ENCODE measurements at places on chromosomes 6 and 20. TPM values are rescaled to one million over a fixed set of nuclear protein-coding genes. Genes with fewer than 3 reads are reported as not detected.

- DNase-seq = no peak
These were observed 9.7 kb upstream of the MARCKS start for GRCh38 chr6:113847447-113847846.

- DNase-seq = peak; percentile 34
These were observed 47.5 kb downstream of the KCNQ5 start for GRCh38 chr6:72669324-72669723.

Gene CRNKL1
- total RNA-seq = 20.8 TPM

- DNase-seq = peak; percentile 79
These were observed 42.3 kb downstream of the HIVEP2 start for GRCh38 chr6:142902636-142903053.

GRCh38 chr6:158810155-158811095, 8.7 kb downstream of the EZR start:
- no peak for DNase-seq

DNA sequence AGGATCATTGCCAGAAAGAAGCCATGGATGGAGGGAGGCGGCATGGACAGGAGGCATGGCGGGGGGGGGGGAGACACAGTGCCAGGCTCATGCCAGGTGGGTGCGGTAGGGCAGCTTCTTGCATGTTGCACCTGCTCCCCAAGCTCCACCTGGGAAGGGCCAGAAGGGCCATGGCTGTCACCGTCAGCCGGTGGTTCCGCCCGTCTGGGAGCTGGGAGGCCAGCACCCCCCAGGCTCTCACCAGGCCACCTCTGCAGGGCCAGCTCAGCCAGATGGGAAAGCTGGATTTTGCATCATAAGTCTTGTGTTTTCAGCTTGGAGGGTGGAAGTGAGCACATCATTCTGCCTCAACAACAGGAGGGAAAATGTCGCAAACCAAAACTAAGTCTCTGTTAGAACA, 404.7 kb downstream of the TAF4 start:
- no peak for DNase-seq
